ENCODE measurements at places on chromosomes 1 and 21. TPM values are rescaled to one million over a fixed set of nuclear protein-coding genes. Genes with fewer than 3 reads are reported as not detected.

Gene TMEM222
- total RNA-seq = 48.6 TPM

Gene C1orf56
- 8.6 TPM for total RNA-seq

Gene PGD
- 1,032 TPM for total RNA-seq

Gene TTC34
- 0.02 TPM for total RNA-seq

Gene PADI3
- total RNA-seq = 1.3 TPM

Gene KRTAP12-1
- not detected for total RNA-seq

Gene APOBEC4
- not detected for total RNA-seq

Gene SLFNL1
- total RNA-seq = not detected

Gene OR6K3
- total RNA-seq = not detected

Gene OR2L5
- total RNA-seq = not detected

Gene BRWD1
- 9.6 TPM for total RNA-seq

Data from A549 treated with GW870086 at 1 μM for 4 hours (cell line).